Hepatic stellate cell (primary cell): ENCODE measurements at places on chromosomes 1 and 21.

DNA sequence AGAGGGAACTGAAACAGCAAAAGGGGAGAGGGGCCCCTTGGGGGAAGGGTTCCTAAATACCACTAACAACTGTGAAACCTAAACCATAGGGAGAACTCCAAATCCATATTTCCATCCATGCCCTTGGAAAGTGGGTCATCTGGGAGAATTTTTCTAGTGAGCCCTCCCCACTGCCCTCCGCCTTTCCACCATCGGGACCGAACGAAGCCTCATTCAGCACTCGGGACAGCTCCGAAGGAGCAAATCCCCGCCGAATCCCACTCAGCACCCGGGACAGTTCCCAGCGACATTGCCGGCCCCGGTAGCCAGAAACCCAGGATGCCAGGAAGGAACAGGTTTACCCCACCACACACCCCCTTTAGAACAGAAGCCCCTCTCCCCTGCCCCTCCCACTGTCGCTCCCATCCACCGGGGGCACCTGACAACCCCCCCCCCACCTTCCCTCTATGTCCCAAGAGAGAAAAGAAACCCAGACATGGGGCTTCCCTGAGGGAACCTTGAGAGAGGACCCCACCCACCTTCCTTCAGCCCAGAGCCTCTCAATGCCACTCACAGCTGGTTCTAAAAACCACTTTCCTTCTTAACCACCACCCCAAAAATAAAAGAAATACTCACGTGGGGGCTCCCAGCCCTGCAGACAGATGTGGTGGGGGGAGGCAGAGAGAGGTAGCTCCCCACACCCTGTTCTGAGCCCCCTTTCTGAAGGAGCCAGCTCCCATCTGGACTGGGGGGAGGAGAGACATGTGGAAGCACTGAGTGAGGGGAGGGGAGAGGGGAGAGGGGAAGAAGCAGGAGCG, 4.5 kb downstream of the DLGAP3 start:
- DNase-seq: peak; percentile 88

- DNase-seq: no peak
These were observed 9.4 kb upstream of the PLEKHA6 start for GRCh38 chr1:204368996-204369726.

GRCh38 chr1:231335663-231336602, 1.7 kb downstream of the EXOC8 start:
- no peak for DNase-seq

GRCh38 chr1:59408608-59409240, 111.8 kb downstream of the FGGY start:
- DNase-seq: no peak

- DNase-seq: no peak
These were observed 105.1 kb upstream of the ATP1B1 start for GRCh38 chr1:169001353-169001752.

GRCh38 chr21:25936776-25937175, 202.0 kb downstream of the GABPA start:
- DNase-seq: no peak

DNA sequence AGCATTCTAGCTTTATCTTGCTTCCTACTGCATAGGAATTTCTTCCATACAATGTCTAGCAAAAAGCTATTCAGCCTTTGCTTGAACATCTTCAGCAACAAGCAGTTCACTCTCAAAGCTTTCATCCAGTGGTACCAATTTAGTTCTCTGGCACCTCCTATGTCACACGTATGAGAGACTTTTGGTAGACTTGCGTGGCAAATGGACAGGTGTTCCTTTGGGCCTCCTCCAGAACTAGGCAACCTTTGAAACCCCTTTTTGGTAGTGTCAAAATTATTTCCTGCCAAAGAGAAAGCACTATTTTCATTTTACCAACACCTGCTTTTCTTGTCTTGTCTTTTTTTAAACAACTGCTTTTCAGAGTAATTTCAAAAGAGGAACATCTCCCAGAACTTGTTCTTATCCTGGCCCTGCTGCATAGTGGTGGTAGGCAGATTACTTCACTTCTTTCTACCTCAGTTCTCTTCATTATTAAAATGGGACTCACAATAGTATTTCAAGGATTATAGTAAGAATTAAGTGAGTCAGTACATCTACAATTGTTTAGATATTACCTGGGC, 122.4 kb downstream of the MAST2 start:
- no peak for DNase-seq

- DNase-seq: no peak
These were observed 1.5 kb downstream of the RPS6KA1 start for GRCh38 chr1:26530895-26531598.

DNA sequence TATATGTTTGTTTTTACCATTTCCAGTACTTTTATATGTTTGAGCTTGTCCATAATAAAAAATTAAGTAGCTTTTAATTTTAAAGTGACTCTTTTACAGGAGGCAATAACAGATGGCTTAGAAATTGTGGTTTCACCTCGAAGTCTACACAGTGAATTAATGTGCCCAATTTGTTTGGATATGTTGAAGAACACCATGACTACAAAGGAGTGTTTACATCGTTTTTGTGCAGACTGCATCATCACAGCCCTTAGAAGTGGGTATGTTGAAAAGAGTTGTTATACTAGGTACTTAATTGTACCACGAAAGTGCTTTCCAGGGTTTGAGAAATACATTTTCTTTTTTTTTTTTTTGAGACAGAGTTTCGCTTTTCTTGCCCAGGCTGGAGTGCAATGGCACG, 46.1 kb downstream of the RNF2 start:
- DNase-seq: no peak
